Dermis blood vessel endothelial cell (primary cell): ENCODE measurements at places on chromosomes 7 and 10. TPM values are rescaled to one million over a fixed set of nuclear protein-coding genes. Genes with fewer than 3 reads are reported as not detected.

ETV1 gene
- 5.6 and 10.4 TPM in 2 replicates for total RNA-seq

UNCX gene
- total RNA-seq, result not detected in 2 replicates

PLA2G12B gene
- 0.09 and 0.17 TPM in 2 replicates for total RNA-seq

CPA4 gene
- 0.17 and 0.74 TPM in 2 replicates for total RNA-seq

OR2A42 gene
- total RNA-seq, result not detected in 2 replicates

SH2D4B gene
- total RNA-seq, result 0.05 and 0.34 TPM in 2 replicates

GDF2 gene
- not detected in 2 replicates for total RNA-seq

ATAD1 gene
- total RNA-seq, result 34.9 and 38.3 TPM in 2 replicates

NKX2-3 gene
- total RNA-seq, result not detected in 2 replicates

CHST3 gene
- total RNA-seq, result 7.0 TPM in 2 replicates

ITGA8 gene
- 0.23 and 0.34 TPM in 2 replicates for total RNA-seq

GIMAP1 gene
- 28.2 and 31.1 TPM in 2 replicates for total RNA-seq

HOXA9 gene
- total RNA-seq, result 9.0 and 11.8 TPM in 2 replicates

SVOPL gene
- total RNA-seq, result not detected in 2 replicates

MSRB2 gene
- 6.0 and 8.3 TPM in 2 replicates for total RNA-seq

CALML5 gene
- total RNA-seq, result not detected in 2 replicates

ZNF655 gene
- total RNA-seq, result 10.0 and 10.9 TPM in 2 replicates

OR2A12 gene
- not detected in 2 replicates for total RNA-seq

TEX47 gene
- not detected in 2 replicates for total RNA-seq

FRG2B gene
- total RNA-seq, result not detected in 2 replicates

NKX1-2 gene
- not detected in 2 replicates for total RNA-seq

ARMH3 gene
- 9.0 and 9.4 TPM in 2 replicates for total RNA-seq

EBLN1 gene
- not detected in 2 replicates for total RNA-seq

FBXL13 gene
- 0.60 and 0.85 TPM in 2 replicates for total RNA-seq

TFPI2 gene
- 112 and 152 TPM in 2 replicates for total RNA-seq

TRDMT1 gene
- 4.6 and 7.5 TPM in 2 replicates for total RNA-seq

MTG1 gene
- total RNA-seq, result 42.0 and 43.2 TPM in 2 replicates

TMEM270 gene
- not detected in 2 replicates for total RNA-seq

PPP1R3C gene
- 0.51 TPM in 2 replicates for total RNA-seq

TDRD1 gene
- total RNA-seq, result under 0.01 TPM in 2 replicates

RASA4B gene
- total RNA-seq, result 10.1 and 13.1 TPM in 2 replicates

WDR86 gene
- total RNA-seq, result not detected in 2 replicates

SUFU gene
- 3.1 and 9.7 TPM in 2 replicates for total RNA-seq

CTBP2 gene
- total RNA-seq, result 112 and 148 TPM in 2 replicates

SEMA3D gene
- total RNA-seq, result 3.0 and 20.4 TPM in 2 replicates

GARIN1A gene
- total RNA-seq, result 0.14 and 0.17 TPM in 2 replicates

UCN3 gene
- total RNA-seq, result not detected in 2 replicates

METTL27 gene
- total RNA-seq, result 0.70 and 3.2 TPM in 2 replicates

AGR2 gene
- total RNA-seq, result 0.51 TPM in 1 of 2 replicates, not detected in the other

ARHGAP22 gene
- 8.3 and 19.0 TPM in 2 replicates for total RNA-seq
